ENCODE measurements at places on chromosomes 11 and 22. TPM values are rescaled to one million over a fixed set of nuclear protein-coding genes. Genes with fewer than 3 reads are reported as not detected.

DNA sequence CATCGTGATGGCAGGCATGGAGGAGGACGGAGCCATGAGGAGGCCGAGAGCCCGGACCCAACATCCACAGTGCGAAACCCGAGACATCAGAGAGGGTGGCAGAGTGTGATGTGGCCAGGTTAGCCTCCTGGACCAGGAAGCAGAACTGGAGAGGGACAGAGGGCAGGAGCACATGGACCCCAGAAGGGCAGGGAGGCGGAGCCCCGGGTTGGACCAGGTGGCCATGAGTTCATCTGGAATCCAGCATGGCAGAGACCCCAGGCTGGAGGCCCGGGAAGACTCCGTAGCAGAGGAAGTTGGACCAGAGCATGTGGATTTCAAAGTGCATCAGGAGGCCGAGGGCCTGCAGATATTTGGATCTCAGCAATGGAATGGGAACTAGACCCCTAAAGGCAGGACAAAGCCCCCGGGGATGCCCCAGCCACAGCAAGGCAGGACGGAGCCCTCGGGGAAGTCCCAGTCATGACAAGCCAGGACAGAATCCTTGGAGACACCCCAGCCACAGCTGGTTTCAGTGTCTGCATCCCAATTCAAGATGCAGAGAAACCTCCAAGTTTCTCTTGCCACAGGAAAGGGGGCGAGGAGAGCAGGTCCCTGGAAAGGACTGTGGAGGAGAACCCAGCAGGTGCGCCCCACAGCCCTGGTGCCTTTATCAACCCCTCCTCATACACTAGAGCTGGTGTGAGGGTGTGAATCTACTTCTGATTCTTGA is 1393.4 kb downstream of the BRD1 start:
- no peaks in the 10 kb centered on the region for H3K4me1 ChIP-seq
- H3K27me3 ChIP-seq, result no peaks in the 10 kb centered on the region
- no peak for DNase-seq
- no peaks in the 10 kb centered on the region for H3K36me3 ChIP-seq
- H3K4me3 ChIP-seq, result no peak overlapping the region
- no peak overlapping the region for H3K27ac ChIP-seq

DNA sequence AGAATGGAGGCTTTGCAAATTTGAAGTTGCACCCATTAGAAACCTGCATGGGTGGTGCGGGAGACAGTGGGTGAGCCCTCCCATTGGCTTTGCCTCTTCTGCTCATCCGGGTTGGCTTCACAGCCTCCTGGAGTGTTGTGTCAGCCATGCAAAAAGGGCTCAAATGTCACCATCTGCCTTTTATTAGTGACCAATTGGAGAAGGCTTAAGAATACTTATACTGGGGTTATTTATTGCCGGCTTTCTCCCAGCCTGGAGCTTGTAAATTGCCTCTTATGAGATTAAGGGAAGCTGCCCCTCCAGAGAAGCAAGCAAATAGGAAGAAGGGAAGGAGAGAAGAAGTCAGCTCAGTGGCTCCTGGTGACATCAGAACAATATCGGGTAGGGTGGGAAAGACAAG is 182.6 kb downstream of the ST3GAL4 start:
- no peaks in the 10 kb centered on the region for H3K4me1 ChIP-seq
- no peak for DNase-seq
- no peaks in the 10 kb centered on the region for H3K27me3 ChIP-seq

- H3K4me3 ChIP-seq, result no peak overlapping the region
- H3K4me1 ChIP-seq, result no peaks in the 10 kb centered on the region
- H3K36me3 ChIP-seq, result no peaks in the 10 kb centered on the region
- no peak overlapping the region for H3K27ac ChIP-seq
- no peaks in the 10 kb centered on the region for H3K27me3 ChIP-seq
Measured at GRCh38 chr11:45331839-45332238, 45.7 kb upstream of the SYT13 start.

GRCh38 chr11:85431319-85431718 is 195.8 kb downstream of the DLG2 start:
- H3K4me3 ChIP-seq, result no peak overlapping the region
- H3K27me3 ChIP-seq, result no peaks in the 10 kb centered on the region
- no peak overlapping the region for H3K27ac ChIP-seq
- no peaks in the 10 kb centered on the region for H3K4me1 ChIP-seq

Gene ZNF74
- 11.0 TPM for total RNA-seq

Gene BARX2
- total RNA-seq, result 25.3 TPM

All from vagina (tissue), 2 donors.